ENCODE measurements at places on chromosomes 1 and 21. TPM values are rescaled to one million over a fixed set of nuclear protein-coding genes. Genes with fewer than 3 reads are reported as not detected.
A peak's percentile ranks its signal among the peaks of the same experiment; 100 is the strongest.

LRRC53 gene
- not detected for total RNA-seq

TAL1 gene
- total RNA-seq: 0.63 TPM

FLG2 gene
- not detected for total RNA-seq

AADACL3 gene
- total RNA-seq: 0.94 TPM

DCDC2B gene
- not detected for total RNA-seq

REN gene
- not detected for total RNA-seq

DNAI4 gene
- 2.7 TPM for total RNA-seq

EPHB2 gene
- 13.1 TPM for total RNA-seq

FGR gene
- 0.46 TPM for total RNA-seq

DNA sequence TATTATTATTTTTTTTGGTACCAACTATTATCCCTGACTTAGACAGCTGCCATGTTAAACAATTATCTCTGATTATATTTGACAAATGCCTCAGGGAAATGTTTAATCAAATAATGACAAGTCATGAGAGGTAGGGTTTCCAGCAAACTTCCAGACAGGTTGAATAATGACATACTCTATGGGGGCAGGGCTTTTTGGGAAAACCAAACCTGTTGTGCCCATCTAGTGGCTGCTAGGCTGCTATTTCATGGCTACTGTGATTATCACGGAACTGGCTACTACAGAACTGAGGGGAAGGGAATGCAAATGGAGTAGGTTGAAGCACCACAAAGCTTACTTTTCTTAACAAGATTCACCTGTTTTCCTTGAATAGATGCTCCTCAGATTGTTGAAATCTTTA is 77.6 kb downstream of the DUSP10 start:
- no peak for DNase-seq

DNA sequence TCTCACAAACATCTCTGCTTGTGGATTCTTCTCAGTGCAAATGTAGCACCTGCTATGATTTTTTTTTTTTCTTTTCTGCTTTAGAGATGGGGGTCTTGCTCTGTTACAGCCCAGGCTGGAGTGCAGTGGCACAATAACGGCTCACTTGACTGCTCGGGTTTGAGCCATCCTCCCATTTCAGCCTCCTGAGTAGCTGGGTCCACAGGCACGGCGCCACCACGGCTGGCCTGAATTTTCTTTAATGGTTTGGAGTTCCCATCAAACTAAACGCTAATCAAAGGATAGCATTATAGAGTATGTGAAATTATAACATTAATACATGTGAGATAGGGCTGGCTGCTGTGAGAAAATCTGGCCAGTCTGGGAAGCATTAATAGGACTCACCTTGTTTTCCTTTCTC is 7.2 kb upstream of the PTGER3 start:
- DNase-seq: no peak

GRCh38 chr1:27021354-27022031 is 8.8 kb upstream of the TENT5B start:
- no peak for DNase-seq

GRCh38 chr1:220497220-220497947 is 30.6 kb upstream of the MARK1 start:
- DNase-seq: no peak

- DNase-seq: no peak
Measured at GRCh38 chr1:59499943-59500569, 203.2 kb downstream of the FGGY start.

DNA sequence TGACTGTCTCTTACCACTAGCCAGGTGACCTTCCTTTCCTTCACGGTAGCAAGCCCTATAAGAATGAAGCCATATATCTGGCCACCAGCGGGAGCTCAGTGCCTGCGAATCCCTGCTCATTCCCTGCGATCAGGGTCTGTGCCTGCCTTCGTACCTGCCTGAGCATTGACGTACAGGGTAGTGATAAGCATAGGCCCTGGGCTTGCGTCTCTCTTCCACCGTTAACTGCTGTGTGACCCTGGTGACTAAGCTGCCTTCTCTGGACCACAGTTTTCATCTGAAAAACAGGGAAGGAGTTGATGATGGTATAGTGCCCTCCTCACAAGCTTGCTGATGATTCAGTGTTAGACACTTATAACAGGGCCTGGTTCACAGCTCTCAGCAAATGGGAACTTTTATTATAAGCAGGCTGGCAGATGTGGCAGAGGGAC is 4.1 kb downstream of the ZC3H12A start:
- DNase-seq: no peak

DNA sequence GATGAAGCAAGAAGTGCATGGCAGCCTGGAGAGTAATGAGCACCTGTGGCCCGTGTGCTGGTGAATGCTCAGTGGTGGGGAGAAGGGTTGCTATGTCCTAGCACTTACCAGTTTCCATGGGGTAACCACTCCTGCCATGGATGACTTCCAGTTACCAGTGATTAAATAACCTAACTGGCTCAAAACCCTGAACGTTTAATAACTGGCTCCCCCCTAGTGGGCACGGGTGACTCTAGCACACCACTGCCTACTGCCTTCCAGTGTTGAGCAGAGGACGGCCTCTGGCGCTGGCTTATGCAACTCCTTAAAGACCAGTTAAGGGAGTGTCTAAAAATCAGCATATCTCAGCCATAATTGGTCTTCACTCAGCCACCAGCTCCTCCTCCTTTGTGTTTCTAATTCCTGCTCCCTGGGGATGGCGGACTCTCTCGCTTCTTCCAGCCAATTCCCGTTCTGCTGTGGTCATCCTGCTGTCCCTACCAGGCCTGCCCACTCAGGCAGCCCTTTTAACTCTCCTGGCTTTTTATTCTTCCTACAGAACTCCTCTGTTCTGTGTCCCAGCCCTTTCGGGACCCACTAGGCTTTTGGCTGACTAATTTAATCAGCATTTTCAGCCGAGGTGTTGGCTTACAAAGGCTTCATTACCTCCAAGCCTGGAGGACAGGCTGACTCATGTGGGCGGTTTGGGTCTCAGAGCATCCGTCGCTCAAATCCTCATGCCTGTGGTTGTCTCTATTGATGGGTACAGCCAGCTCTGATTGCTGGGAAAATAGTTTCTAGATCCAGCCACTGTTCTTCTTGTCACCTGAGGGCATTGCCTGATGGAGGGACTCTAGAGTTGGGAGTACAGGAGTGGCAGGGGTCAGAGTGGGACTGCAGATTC is 332.4 kb downstream of the CAMTA1 start:
- peak; percentile 55 for DNase-seq

DNA sequence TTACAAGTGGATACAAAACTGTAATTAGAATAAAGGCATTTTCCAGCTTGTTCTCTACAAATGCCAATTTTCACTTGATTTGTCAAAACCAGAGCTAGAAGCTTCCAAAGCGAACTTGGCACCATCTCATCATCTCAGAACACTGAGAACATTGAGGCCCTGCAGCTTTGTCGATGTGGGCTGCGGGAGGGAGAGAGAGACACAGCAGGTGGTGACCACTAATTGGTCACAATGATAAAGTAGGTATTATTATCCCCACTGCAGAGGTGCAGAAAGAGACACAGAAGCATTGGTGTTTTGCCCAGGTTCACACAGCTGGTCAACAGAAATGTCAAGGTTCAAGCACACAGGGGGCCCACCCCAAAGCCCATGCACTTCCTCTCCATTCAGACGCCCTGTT is 72.2 kb upstream of the KRTAP19-8 start:
- DNase-seq: no peak

DNA sequence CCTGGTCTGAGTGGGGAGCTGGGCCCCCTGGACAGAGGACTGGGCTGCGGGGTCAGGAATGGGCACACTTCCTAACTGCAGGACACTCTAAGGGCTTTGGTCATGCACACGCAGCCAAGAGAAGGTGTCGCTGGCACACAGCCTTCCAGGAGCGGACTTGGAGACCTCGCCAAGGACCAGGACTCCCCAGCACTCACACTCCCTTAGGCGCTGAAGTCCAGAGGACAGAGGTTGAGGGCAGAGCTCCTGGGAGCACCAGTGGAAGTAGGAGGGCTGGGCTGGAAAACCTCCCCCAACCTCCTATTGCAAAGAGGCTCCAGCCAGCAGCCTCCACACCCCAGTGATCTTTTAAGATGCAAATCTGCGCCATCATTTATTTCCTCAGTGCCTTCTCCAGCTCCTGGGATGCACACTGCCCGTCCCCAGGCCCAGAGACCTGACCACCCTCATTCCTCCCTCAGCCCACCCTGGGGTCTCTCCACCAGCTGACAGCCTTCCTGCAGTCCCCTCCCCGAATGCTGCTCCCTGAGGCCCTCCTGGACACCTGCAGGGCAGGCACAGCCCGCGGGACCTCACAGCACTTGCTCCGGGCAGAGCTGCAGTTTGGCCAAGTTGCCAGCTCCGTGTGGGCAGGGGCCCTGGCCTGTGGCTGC is 3.0 kb downstream of the TSPEAR start:
- DNase-seq: no peak

GRCh38 chr1:210263963-210264362 is 31.4 kb downstream of the SERTAD4 start:
- no peak for DNase-seq

GRCh38 chr1:17576519-17576853 is 37.0 kb downstream of the ARHGEF10L start:
- no peak for DNase-seq

- DNase-seq: no peak
Measured at GRCh38 chr1:209727785-209728184, 23.1 kb downstream of the HSD11B1 start.

DNA sequence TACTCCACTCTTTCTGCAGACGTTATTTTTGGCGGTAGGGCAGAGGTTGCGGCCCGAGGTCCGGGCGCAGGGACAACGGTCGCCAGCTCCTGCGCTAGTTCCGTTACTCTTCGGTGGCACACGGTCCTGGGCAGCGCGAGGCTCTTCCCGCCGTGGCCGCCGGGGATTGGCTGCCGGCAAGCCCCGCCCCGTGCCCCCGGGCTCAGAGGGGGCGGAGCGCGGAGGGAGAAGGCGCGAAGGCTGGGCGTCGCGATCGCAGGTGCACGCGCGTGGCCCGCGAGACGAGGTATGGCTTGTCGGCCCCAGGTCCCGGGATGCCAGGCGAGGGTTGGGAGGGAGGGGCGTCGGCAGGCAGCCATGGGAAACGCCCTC is 518 bp upstream of the SHE start:
- DNase-seq: peak; percentile 56

- DNase-seq: no peak
Measured at GRCh38 chr1:228219962-228220780, 12.3 kb downstream of the OBSCN start.

DNA sequence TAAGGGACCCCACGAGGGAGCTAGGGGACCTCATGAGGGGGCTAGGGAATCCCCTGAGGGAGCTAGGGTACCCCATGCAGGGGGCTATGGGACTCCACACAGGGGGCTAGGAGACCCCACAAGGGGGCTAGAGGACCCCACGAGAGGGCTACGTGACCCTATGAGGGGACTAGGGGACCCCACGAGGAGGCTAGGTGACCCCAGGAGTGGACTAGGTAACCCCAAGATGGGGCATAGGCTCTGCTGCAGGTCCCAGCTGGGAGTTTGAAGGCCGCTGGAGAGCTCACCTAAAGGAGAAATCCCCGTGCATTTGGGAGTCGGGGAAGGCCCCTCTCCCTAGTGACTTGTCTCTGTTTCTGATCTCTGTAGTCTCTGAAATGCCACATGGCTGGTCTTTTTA is 50.0 kb upstream of the DMRTB1 start:
- no peak for DNase-seq

DNA sequence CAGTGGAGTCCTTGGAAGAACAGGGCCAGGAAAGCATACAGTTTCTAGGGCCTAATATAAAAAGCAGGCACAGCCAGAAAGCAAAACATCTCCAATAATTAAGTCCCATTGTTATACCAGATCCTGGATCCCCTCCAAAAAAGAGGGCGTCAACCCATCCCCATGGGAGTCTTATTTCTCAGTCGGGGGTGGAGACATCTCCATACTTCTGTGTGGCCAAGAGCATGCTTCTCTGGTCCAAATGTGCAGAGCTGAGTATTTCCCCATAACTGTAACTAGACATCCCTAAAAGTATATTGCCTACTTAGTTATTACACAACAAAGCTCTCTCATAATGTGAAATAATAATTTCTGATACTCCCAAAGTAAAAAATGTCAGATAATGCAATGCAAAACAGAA is 104.2 kb upstream of the SOX13 start:
- DNase-seq: no peak

DNA sequence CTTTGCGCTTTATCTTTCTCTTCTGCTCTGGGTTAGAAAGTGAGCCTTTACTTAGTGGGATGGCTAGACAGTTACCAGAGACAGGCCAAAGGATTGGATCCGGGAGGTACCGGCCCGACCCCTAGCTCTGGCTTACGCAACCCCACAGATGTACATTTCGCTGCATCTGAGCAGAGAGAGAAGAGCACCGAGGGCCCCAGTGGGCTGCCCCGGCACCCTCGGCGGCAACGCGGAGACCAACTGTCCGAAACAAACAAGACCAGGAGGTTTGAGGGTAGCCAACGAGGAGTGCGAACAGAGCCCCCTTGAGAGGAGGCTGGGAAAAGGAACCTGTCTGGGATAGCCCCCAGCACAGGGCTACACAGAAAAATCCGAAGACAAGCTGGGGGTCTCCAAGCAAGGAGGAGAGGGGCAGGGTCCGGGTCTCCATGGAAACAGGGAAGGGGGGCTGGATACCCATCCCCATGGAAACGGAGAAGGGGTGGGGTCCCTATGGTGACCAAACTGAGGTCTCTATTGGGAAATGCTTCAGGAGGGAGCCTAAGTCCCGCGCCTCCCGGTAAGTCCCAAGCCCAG is 373 bp downstream of the MTF1 start:
- DNase-seq: no peak

DNA sequence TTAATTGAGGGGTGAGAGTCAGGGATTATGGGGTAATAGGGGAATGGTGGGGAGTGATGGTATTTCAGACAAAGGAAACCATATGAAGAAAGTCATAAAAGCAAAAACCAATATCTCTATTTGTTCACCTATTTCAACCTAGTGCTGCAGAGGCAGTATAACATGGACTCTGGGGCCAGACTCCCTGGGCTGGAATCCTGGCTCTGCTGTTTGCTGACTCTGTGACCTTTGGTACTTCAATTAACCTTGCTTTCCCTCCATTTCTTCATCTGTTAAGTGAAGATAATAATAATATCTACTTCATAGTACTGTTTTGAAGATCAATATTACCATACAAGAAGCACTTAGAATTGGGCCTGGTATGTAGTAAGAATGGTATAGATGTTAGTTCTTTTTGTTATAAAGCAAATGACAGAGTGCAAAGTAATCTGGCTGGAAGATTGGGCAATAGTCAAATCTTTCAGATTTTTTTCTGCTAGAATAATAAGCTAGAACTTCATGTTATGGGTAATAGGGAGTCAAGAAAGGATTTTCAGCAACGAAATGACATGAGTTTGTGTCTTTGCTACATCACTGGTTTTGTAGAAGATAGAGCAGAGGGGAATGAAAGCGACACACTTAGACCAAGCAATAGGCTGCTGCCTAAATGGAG is 9.0 kb downstream of the EPHX4 start:
- no peak for DNase-seq

DNA sequence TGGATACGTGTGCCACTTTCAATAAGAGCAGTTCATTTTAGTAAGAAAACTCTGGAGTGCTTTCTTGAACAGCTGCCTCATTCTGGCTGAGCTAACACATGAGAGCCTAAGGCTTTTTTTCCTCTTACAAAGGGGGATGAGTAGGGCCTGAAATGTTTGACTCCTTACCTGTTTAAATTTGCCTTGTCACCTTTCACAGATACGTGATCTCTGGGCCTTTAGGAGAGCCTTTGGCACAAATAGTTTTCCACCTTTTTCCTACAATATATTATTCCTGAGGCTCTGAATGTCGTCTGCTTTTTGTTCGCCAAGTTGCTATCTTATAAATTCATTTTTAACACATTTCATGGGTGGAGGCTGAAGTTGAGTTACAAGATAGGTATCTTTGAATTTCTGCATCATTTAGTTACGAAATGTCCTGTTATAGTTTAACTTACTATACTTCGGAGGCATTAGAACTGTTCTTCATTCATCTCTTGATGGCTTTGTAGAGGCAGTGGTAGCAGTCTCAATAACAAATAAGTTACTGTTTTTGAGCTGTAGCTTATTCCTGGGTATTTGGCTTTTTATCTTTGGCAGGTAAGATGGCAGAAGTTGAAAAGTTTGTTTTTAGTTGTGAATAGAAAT is 17.2 kb downstream of the UBAP2L start:
- DNase-seq: no peak
